ENCODE measurements at places on chromosomes 12 and 14.
A peak's percentile ranks its signal among the peaks of the same experiment; 100 is the strongest.

DNA sequence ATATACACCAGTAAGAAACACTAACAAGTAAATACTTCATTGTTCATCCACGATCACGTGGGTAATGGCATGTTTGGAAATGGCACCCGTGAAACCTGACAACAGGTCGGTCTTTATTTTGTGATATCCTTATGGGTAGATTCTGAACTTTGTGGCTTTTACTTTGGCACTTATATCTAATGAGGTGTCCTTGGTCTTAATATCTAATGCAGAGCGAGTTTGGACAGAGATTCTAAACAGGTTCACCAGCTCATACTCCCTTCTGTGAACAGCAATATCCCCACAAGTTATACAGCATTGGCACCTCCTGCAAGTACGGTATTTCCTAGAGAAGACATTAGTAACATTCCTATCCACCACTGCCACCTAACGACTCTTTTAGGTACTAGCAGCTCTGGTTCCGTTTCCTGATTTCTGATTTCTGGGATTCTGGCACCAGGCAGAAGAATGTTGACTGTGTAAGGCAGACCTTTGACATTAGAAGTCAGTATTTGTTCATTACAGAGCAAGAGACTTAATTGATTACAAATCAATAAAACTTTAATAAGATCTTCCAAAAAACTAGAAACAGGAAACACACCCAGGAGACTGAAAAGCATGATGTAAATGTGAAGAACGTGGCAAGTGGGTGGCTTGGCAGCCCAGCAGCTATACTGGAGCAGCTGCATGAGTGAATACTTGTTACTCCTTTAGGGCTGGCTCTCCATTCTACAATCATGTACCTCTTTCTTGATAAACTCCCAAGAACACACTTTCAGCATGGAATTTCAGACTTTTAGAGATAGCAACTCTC, 2.5 kb downstream of the ANG start:
- peak; percentile 65 for ATAC-seq

- ATAC-seq, result peak; percentile 63
Observed at GRCh38 chr12:12927211-12928079, 24.5 kb downstream of the GPRC5D start.

DNA sequence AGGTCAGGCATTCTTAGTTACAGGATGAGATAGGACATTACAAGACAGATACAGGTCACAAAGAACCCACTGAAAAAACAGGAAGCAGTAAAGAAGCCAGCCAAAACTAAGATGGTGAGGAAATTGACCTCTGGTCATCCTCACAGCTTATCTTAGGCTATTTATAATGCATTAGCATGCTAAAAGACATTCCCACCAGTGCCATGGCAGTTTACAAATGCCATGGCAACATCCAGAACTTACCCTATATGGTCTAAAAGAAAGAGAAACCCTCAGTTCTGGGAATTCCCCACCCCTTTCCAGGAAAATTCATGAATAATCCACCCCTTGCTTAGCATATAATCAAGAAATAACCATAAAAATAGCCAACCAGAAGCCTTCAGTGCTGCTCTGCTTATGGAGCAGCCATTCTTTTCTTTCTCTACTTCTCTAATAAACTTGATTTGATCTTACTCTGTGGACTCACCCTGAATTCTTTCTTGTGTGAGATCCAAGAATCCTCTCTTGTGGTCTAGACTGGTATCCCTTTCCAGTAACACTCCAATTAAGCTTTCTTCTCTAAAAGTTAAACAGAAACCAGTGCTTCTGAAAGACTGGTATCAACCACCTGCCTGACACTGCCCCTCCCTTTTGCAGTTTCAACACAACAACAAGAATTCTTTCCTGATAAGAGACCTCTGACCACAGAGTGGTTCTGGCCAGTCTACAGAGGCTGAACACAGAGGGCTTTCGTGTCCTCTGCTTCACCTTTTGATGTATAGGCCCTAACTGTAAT, 86.9 kb downstream of the BCAT1 start:
- no peak for ATAC-seq

GRCh38 chr12:92025462-92026207, 120.0 kb downstream of the BTG1 start:
- ATAC-seq, result no peak

GRCh38 chr12:128771681-128772080, 52.1 kb downstream of the SLC15A4 start:
- ATAC-seq, result no peak

DNA sequence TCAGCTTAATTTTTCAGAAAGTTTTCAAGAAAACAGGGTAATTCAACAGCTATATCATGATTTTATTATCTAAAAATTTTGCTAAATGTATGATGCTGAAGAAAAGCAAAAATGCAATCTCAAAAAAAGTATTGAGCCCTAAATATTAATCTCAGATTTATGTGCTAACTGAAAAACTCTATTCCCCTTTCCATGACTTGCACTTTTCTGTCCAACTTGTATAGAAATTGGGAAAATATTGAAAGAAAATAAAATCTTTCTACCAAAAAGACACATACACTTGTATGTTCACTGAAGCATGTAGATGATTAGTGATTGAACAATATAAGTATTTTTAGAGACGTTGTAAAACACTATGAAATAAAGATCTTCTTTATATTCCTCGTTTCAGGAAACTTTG, 368.0 kb upstream of the ATXN7L3B start:
- ATAC-seq, result no peak

GRCh38 chr12:101700299-101700820, 2.9 kb downstream of the CHPT1 start:
- no peak for ATAC-seq

GRCh38 chr12:636632-637031, 26.6 kb downstream of the NINJ2 start:
- no peak for ATAC-seq

GRCh38 chr14:100539003-100539660, 48.1 kb downstream of the BEGAIN start:
- no peak for ATAC-seq

- no peak for ATAC-seq
Observed at GRCh38 chr12:99605-100004, 33.0 kb downstream of the IQSEC3 start.

DNA sequence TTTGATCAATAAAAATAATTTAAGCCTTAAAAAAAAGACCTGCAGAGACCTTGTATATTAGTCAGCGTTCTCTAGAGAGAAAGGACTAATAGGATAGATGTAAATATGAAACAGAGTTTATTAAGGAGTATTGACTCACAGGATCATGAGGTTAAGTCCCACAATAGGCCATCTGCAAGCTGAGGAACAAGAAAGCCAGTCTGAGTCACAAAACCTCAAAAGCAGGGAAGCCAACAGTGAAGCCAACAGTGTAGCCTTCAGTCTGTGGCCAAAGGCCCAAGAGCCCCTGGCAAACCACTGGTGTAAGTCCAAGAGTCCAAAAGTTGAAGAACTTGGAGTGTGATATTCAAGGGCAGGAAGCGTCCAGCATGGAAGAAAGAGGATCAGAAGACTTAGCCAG, 66.3 kb downstream of the TBX5 start:
- no peak for ATAC-seq

- no peak for ATAC-seq
Observed at GRCh38 chr14:76307786-76308780, 67.9 kb upstream of the ESRRB start.

DNA sequence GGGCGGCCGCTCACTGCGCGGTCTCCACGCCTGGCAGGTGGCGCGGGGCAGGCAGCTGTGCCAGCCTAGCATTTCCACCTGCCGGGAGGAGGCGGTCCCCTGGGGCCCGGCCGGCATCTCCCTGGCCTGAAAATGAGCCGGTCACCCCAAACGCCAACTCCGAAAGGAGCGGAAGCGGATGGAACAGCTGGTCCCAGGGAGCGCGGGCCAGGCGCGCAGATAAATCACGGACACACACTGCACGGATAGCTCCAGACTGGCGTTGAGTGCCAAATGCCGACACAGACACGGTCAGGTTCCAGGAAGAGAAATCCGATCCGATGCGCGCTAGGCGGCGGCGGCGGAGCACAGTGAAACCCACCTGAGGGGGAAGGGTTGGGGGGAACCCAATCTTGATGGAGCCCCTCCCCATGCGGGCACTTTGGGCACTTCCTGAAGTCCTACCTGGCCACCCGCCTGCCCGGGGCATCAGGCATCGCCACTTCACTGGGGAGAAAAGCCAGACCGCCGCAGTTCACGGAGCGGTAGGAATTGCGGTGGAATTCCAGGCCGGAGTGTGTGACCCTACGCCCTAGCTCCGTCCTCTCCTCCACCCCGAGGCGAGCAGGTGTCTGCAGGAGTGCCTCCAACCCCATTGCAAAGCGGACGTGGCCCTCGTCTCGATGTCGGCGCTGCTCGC, 624 bp upstream of the PLEKHD1 start:
- peak; percentile 59 for ATAC-seq

- ATAC-seq, result no peak
Observed at GRCh38 chr12:132740652-132741051, 21.0 kb downstream of the ANKLE2 start.
